ENCODE measurements at places on chromosomes 3 and 15. TPM values are rescaled to one million over a fixed set of nuclear protein-coding genes. Genes with fewer than 3 reads are reported as not detected.

Gene NT5DC2
- polyA plus RNA-seq = 138 TPM

Gene C2CD4B
- 0.47 TPM for polyA plus RNA-seq

Gene FSIP1
- polyA plus RNA-seq = 1.4 TPM

Gene CDHR4
- polyA plus RNA-seq = not detected

Gene INSYN1
- polyA plus RNA-seq = 19.3 TPM

Gene NR2E3
- polyA plus RNA-seq = 0.99 TPM

Gene CLDN16
- polyA plus RNA-seq = 29.3 TPM

Gene ZBED2
- 0.26 TPM for polyA plus RNA-seq

DNA sequence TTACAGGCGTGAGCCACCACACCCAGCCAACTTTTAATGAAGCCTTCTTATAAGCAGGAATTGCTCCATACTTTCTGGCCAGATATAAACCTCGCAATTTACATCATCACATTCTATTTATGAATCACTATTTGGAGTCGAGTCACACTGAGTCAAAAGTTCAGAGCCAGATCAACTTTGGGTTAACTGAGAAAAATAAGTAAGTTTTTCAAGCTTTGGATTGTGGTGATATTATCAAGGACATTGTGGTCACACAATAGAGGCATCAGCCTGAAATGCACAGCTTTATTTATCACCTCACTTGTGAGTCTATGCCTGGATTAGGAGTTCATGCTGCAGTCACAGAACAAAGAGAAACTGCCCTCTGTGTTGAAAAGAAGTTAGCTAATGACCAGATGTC lies 1163.5 kb downstream of the ROBO1 start:
- DNase-seq = no peak

- no peak for DNase-seq
Measured at GRCh38 chr15:61056386-61056785, 172.7 kb downstream of the RORA start.

GRCh38 chr3:160790726-160791125 lies 34.7 kb downstream of the PPM1L start:
- no peak for DNase-seq

- DNase-seq = no peak
Measured at GRCh38 chr15:41839781-41840491, 1.3 kb downstream of the PLA2G4B start.

DNA sequence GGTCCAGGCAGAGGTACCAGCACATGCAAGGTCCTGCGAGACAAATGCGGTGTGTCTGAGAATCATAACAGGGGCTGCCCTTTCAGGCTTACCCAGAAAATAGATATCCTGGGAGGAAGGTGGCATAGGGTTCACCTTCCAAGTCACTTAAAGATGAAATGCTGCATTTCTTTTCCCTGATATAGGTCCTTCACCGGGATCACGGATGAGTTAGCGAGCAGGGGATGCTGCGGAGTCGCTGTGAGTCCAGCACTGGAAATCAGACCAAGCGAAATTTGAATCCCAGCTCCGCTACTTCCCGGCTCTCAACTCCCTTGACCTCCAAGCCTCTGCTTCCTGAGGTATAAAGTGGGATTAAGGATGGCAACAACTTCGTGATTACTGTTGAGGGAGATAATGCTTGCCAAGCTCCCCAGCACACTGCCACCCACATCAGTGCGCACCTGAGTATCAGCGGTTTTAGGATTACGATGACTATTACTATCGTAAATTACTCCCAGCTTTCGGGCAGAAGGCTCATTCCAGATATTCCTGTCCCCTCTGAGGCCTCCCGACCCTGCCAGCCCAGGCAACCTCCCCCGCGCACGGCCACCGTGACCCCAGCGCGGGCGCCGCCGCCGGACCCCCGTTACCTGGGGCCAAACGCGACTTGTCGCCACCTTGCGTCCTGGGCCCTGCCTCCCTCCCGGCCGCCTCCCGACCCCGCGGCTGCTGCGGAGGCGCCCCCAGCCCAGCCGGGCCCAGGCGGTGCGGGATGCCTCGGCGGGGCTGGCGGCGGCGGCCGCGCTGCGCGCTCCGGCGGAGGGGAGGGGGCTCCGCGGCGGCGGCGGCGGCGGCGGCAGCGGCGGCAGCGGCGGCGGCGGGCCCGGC lies 589 bp upstream of the GPR27 start:
- DNase-seq = no peak

DNA sequence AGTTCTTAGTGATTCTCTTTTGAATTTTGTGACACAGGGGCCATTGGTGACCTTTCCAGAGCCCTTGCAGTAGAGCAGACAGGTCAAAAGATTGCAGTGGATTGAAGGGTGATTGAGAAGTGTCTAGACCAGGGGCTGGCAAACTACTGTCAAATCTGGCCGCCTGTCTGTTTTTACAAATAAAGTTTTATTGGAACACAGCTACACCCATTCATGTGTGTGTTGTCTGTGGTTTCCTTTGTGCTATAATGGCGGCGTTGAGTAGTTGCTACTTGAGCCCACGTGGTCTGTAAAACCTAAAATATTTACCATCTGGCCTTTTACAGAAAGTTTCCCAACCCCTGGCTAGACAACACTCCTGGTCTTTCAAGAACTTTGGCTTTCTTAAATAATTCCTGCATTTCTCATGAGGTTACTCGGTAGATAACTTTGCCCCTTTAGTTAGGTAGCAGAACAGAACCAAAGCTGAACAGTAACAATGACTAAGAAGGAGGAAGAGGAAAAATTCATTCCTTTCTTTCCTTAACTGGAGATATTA lies 265.1 kb upstream of the NR2E3 start:
- no peak for DNase-seq

DNA sequence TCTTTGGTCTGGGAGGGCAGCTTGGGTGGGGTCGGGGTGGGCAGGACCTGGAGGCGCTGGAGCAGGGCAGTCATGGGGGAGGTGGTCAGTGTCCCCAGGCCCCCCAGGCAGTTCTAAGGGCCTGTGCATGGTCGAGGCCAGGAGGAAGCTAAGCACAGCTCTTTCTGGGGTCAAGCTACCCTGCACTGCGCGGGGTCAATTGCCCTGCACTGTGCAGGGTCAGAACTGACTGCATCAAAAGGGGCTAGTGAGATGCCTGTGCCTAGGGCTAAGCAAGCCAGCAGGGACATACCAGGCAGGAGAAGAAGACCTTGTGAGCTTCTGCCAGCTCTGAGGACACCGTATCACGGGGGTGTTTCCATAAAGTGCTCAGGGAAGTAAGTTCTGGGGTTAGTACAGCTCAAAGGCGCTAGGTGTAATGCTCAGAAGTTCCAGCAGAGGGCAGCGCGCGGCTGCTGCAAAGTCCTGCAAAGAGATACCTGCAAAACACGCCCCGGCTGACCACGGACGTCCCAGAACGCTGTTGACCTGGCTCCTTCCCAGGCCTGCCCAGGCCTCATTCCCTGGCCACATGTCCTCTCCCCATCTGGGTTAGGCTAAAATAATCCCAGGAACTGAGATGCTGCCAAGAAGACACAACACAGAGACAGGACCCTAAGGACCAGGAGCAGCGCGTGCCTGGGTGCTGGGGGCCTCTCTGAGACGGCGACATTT lies 18.8 kb upstream of the IQSEC1 start:
- DNase-seq = peak; percentile 56

GRCh38 chr15:33369941-33370622 lies 59.3 kb downstream of the RYR3 start:
- no peak for DNase-seq

GRCh38 chr3:7567160-7567559 lies 706.2 kb downstream of the GRM7 start:
- DNase-seq = no peak

DNA sequence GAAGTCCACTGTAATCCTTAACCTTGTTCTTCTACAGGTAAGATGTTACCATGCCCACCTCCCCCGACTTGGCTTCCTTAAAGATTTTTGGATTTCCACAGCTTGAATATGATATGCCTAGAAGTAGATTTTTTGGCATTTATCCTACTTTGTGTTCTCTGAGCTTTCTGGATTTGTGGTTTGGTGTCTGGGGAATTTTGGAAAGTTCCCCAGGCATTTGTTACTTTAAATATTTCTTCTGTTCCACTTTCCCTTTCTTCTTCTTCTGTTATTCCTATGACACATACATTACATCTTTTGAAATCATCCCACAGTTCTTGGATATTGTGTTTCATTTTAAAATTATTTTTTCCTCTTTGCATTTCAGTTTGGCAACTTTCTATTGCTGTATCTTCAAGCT lies 122.1 kb upstream of the TMEM108 start:
- DNase-seq = no peak

- no peak for DNase-seq
Measured at GRCh38 chr15:81337713-81338157, 13.8 kb upstream of the STARD5 start.

DNA sequence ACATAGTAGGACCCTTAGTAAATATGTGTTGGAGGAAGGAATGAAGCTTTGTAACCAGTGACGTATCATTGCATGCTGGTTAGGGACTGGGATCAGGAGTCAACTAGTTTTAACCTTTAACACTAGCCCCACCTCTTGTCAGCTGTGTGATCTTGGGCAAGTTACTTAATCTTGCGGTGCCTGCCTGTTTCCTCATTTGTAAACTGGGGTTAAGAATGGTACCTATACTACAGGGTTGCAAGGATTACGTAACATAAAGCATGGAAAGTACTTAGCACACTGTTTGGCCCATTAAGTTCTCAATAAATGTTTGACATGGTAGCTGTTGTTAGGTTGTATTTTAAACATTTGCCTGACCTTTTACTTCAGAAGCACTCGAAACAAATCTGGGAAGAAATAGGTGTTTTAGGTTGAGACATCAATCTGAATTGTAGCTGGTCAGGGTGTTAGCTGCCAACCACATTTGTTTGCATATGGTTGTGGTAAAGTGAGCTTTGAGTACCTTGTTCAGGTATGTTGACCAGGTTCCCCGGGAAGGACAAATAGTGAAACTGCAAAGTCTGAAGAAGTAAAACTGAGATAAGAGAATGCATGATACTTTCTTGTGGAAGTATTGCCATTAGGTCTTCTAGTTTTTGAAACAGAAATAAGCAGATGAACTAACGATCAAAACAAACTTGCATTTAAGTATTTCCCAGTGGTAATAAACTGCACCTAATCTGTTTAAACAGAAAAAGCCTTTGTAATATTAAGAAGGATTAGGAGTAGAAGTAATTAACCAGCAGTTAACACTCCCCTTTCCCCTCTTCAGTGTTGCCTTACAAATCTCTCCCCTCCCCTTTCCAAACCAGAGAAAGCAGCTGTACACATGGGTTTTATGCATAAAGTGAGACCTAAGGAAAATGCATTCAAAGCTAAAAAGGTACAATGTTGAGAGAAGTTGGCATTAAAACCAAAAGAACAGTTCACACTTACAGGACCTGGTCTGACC lies 25.8 kb upstream of the SCAANT1 start:
- no peak for DNase-seq

DNA sequence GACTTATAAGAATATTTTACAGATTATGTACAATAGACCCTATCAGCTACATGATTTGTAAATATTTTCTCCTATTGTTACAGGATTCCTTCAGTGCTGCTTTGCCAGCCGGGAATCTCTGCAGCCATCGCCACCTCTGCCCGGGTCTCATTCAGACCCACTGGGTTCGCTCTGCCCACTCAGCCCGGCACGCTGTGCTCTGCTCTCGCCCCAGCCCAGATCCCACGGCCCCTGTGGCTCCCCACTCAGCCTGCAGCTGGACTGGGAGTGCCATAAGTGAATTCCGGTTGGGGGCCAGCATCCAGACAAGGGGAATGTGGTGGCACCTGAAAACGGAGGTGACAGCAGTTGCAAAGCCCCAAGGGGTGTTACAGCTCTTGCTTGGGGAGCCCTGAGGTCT lies 71.8 kb downstream of the NPAP1 start:
- no peak for DNase-seq

DNA sequence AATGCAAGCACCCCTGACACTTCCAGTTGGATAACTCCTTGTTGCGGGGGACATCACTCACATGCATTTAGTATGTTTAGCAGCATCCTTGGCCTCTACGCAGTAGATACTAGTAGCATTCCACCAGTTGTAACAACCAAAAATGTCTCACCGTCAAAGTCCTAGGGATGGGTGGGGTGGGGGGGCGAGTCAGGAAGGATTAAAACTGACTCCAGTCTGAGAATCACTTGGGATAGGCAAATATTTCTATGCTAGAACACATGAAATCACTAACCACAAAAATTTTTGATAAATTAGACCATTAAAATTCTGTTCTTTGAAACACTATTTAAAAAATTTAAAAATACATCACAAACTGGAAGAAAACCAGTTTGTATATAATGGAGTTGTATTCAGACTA lies 18.0 kb downstream of the ICE2 start:
- no peak for DNase-seq

GRCh38 chr15:74381190-74381453 lies 13.7 kb upstream of the CYP11A1 start:
- no peak for DNase-seq

DNA sequence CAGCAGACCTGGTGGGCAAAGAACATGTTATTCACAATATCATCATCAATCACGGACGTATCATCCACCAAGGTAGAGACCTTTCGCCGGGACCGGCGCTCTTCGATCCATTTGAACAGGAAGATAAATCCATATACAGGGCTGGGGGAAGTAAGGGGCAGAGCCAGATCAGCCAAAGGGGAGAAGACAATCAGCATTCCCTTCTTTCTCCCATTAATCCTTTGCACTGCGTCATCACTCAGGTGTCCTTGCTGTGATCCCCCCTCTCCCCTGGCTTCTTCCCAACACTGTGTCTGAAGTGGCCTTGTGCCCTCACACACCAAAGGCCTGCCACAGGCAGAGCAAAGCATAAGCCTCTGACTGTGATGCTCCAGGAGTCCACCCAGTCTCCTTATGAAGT lies 36.4 kb downstream of the SEMA3G start:
- no peak for DNase-seq

GRCh38 chr15:57943754-57944420 lies 121.6 kb downstream of the ALDH1A2 start:
- DNase-seq = no peak

DNA sequence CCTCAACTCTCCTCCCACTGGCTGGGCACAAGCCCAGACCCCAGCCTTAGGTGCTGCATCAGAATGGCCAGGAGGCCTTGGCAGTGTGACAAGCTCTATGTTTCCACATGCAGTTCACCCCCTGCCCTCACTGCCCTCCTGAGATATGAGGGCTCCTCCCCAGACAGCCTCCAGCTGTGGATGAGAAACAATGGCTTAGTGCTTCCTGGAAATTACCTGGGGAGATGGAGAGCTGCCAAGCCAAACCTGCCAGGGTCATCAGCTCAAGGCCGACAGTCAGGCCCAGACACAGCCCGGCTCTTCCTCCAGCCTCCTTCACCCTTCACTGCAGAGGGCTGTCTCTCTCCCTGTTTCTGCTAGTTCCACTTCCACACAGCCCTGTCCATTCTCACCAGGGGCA lies 76.3 kb downstream of the MYLK start:
- DNase-seq = no peak

GRCh38 chr3:148532326-148532725 lies 165.4 kb upstream of the AGTR1 start:
- no peak for DNase-seq

Measured in renal pelvis (tissue), 12 donors.